ENCODE measurements at places on chromosomes 13 and 19. TPM values are rescaled to one million over a fixed set of nuclear protein-coding genes. Genes with fewer than 3 reads are reported as not detected.

- peaks cover 9% of the 10 kb centered on the region for H3K36me3 ChIP-seq
- peaks cover 12% of the 10 kb centered on the region for H3K4me1 ChIP-seq
- no peak overlapping the region for H3K27ac ChIP-seq
- DNase-seq, result no peak
- H3K27me3 ChIP-seq, result no peaks in the 10 kb centered on the region
These were observed 35.5 kb downstream of the DHRS12 start for GRCh38 chr13:51768378-51768921.

DNA sequence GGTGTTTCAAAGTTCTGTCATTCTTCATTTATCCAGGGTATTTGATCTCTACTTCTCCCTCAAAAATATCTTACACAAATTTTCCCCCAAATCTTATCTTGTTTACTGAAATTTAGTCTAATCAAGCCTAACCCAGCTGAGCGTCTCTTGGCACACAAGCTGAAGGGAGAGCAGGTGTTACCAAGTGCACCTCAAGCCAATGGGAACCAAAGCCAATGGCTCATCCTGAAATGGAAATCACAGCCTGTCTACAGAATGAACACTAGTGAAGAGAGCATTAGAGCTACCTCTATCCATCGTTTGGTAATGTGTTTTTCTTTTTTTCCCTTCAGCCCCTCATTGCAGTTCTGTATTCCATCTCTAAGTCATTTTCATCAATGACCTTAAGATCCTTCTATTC is 1350.8 kb downstream of the OLFM4 start:
- H3K27me3 ChIP-seq, result no peaks in the 10 kb centered on the region
- no peak overlapping the region for H3K27ac ChIP-seq
- H3K4me3 ChIP-seq, result no peak overlapping the region

DNA sequence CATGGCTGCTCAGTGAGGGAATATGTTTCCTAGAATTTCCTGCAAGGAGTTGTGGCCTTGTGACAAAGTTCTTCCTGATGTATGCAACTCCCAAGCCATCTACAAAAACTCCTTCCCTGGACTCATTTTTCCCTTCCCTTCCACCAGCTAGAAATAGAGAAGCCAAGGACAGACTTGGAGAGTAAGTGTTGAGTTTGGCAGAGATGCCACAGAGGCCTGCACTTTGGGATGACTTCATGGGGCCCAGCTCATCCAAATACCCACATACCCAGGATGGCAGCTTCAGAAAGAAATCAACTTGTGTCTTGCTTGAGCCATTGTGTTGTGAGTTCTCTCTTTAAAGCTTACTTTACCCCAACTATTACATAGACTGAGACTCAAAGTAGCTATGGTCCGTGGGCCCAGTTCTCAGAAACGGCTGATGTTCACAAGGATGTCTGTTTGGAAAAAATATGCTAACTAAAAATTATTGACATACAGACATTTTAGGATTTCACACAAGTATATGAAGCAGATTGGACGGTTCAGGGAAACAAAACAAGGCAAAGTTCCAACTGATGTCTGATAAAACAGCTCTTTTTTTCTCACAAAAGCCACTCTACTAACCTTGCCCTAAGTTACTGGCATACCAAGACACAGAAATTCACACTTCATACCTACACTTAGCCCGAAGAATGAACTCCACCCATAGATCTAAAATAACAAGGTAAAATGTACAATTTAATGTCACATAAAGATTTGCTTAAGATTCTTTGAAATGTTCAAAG is 107.9 kb downstream of the NALCN start:
- DNase-seq, result no peak
- no peaks in the 10 kb centered on the region for H3K36me3 ChIP-seq
- H3K4me3 ChIP-seq, result no peak overlapping the region
- H3K27ac ChIP-seq, result no peak overlapping the region

DNA sequence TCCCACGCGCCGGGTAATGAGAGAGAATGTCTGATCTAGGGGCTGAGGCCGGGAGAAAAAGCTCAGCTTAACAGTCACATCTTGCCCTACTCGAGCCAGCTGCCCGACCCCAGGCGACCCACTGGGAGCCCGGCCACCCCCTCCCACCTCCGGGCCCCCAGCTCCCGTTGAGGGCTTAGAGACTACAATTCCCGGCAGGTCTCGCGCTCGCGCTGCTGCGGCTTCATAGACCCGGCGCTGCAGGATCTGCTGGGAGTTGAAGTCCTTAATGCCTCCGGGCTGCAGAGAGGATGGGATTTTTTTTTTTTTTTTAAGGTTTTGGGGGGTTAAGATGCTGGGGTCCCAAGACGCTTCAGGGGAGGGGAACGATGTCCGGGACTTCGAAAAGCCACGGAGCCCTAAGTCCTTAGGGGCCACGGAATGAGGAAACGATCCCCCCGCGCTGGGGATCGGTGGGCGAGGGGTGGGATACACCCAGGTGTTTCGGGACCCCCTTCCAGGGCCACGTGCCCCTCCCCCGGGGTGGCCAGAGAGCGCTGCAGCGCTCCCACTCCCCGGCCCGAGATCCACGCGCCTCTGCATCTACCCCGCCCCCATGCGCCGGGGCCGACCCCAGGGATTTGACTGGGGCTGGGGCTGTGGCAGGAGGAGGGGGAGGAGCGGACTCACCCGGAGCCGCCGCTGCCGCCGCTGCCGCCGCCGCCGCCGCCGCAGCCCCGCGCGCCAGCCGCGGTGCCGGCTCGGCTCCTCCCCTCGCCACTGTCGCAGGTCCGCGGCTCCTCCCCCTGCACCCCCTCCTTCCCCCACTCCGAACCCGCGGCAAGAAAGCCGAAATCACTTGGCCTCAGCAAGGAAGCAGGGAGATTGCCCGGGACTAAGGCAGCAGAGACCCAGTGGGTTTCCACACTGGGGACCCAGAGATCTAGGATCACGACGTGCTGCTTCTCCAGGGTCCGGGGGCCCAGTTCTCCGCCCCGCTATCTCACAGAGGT is at the start of gene SYT3:
Gene SYT3, minus strand, starts transcription at position 761 of the 992 bp plus-strand sequence. CDS start 2,470 bp downstream, outside the sequence.
- no peaks in the 10 kb centered on the region for H3K36me3 ChIP-seq
- H3K4me3 ChIP-seq, result peak within 1 kb of the TSS; percentile 83

DNA sequence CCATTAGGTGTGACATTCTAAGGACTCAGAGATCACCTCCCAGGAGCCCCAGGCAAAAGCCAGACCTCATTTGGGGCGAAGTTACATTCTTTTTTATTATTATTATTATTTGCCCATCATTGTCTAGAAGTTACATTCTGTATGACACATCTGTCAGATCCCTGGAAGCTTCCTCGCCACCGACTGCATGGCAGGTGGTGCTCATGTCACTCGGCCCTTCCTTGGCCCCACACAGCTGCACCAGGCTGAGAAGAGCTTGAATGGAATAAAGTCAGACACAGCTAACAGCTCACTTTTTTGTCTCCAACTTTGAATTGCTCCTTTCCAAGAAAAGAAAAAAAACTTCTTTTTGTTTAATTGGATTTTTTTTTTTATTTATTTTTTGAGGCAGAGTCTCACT is 41.4 kb upstream of the LDLR start:
- no peak overlapping the region for H3K4me3 ChIP-seq
- H3K36me3 ChIP-seq, result peaks cover 23% of the 10 kb centered on the region
- no peak overlapping the region for H3K27ac ChIP-seq
- no peaks in the 10 kb centered on the region for H3K4me1 ChIP-seq
- DNase-seq, result no peak

- DNase-seq, result no peak
- no peak overlapping the region for H3K27ac ChIP-seq
- no peak overlapping the region for H3K4me3 ChIP-seq
- H3K36me3 ChIP-seq, result no peaks in the 10 kb centered on the region
- H3K4me1 ChIP-seq, result peaks cover 21% of the 10 kb centered on the region
- no peaks in the 10 kb centered on the region for H3K27me3 ChIP-seq
These were observed 4.6 kb upstream of the BST2 start for GRCh38 chr19:17409990-17410389.

Gene CARM1
- total RNA-seq, result 77.6 TPM

- H3K4me1 ChIP-seq, result no peaks in the 10 kb centered on the region
- no peak overlapping the region for H3K4me3 ChIP-seq
- H3K27me3 ChIP-seq, result no peaks in the 10 kb centered on the region
- DNase-seq, result no peak
- H3K36me3 ChIP-seq, result peaks cover 4% of the 10 kb centered on the region
These were observed 6.9 kb upstream of the CEACAM5 start for GRCh38 chr19:41701401-41702075.

DNA sequence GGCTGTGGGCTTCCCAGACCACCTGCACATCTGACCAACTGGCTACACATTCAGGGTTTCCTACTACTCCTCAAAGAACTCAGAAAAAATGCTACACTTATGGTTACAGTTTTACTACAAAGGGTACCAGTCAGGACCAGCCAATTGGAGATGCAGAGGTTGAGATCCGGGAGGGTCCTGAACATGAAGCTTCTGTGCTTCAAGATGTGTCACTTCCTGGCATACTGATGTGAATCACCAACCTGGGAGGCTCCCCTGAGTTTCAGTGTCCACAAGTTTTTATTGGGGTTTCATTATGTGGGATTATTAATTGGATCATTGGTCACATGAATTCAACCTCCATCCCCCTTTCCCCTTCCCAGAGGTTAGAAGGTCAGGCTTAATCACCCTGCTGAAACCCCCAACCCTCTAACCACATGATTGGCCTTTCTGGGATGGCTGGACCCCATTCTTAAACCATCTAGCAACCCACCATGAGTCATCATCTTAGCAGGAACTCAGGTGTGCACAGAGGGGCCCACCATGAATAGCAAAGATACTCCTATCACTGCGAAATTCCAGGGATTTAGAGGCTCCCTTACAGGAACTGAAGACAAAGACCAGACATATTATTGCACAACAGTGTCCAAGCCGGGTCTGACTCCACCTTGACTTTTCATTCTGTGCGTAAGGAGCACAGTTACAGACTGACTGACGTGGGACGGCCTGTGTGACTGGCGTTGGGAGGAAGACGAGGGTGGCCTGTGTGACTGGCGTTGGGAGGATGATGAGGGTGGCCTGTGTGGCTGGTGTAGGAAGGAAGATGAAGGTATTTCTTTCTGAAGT is 90.7 kb downstream of the ATP8A2 start:
- no peak overlapping the region for H3K4me3 ChIP-seq
- H3K27me3 ChIP-seq, result peaks cover 54% of the 10 kb centered on the region
- H3K36me3 ChIP-seq, result no peaks in the 10 kb centered on the region
- no peak for DNase-seq
- no peak overlapping the region for H3K27ac ChIP-seq

Gene CBARP
- 13.0 TPM for total RNA-seq

- no peak overlapping the region for H3K4me3 ChIP-seq
- no peaks in the 10 kb centered on the region for H3K27me3 ChIP-seq
- H3K4me1 ChIP-seq, result peaks cover 16% of the 10 kb centered on the region
These were observed 765.4 kb upstream of the SPRY2 start for GRCh38 chr13:81106348-81106747.

GRCh38 chr13:113653264-113654174 is 4.5 kb downstream of the ATP4B start:
- H3K36me3 ChIP-seq, result peaks cover 4% of the 10 kb centered on the region
- no peak overlapping the region for H3K27ac ChIP-seq
- peaks cover 2% of the 10 kb centered on the region for H3K4me1 ChIP-seq
- H3K4me3 ChIP-seq, result no peak overlapping the region
- no peak for DNase-seq
- no peaks in the 10 kb centered on the region for H3K27me3 ChIP-seq

DNA sequence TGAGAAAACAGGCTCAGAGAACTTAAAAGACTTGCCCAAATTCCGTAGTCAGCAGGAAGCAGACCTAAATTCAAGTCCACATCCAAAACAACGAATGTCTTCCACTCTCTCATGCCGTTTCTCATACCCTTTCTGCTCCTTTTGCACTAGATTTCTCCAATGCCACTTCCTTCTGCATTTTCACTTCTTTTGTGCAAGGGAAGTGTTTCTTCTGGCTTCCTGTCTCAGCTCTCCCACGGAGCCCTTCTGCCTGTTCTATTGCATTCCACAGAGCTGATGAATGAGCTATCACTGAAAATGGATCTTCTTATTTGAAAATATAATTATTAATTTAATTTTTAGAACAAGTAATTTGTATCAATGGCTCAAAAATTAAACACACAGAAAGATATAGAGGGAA is 56.1 kb upstream of the STK24 start:
- H3K27me3 ChIP-seq, result no peaks in the 10 kb centered on the region
- no peak overlapping the region for H3K27ac ChIP-seq
- no peaks in the 10 kb centered on the region for H3K36me3 ChIP-seq
- DNase-seq, result no peak

Gene SGCG
- total RNA-seq, result not detected

Gene GRIN2D
- 0.34 TPM for total RNA-seq

Gene ZNF99
- total RNA-seq, result not detected

Gene C13orf42
- total RNA-seq, result not detected

DNA sequence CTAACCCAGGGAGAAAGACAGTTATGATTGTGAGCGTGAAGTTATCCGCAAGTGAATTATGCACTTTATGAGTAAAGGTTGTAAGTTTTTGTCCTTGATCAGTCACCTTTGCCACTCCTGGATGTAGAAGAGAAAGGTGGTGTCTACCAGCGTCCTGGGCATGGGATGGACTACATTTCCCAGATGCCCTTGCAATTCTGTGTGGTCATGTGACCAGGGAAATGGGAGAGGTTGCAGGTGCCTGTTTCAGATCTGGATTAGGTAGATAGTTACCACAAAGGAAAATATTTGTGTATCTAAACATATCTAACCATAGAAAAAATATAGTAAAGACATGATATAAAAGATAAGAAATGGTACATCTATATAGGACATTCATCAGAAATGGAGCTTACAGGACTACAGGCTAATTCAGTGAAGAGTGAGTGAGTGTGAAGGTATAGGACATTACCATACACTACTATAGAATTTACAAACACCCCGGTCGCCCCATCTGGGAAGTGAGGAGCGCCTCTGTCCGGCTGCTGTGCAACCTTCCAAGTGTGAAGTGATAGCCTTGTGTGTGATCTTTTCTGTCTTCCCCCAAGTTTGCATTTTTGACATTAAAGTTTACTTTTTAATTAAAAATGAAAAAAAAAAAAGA is 51.6 kb upstream of the CACNA1A start:
- H3K27me3 ChIP-seq, result peaks cover 30% of the 10 kb centered on the region
- no peak for DNase-seq

Gene C19orf33
- total RNA-seq, result 3.0 TPM

Gene PLK5
- total RNA-seq, result 0.38 TPM

- no peak for DNase-seq
- H3K4me1 ChIP-seq, result peaks cover 2% of the 10 kb centered on the region
- H3K27me3 ChIP-seq, result no peaks in the 10 kb centered on the region
- no peak overlapping the region for H3K27ac ChIP-seq
- H3K36me3 ChIP-seq, result no peaks in the 10 kb centered on the region
These were observed 22.1 kb downstream of the CD70 start for GRCh38 chr19:6568816-6569215.

DNA sequence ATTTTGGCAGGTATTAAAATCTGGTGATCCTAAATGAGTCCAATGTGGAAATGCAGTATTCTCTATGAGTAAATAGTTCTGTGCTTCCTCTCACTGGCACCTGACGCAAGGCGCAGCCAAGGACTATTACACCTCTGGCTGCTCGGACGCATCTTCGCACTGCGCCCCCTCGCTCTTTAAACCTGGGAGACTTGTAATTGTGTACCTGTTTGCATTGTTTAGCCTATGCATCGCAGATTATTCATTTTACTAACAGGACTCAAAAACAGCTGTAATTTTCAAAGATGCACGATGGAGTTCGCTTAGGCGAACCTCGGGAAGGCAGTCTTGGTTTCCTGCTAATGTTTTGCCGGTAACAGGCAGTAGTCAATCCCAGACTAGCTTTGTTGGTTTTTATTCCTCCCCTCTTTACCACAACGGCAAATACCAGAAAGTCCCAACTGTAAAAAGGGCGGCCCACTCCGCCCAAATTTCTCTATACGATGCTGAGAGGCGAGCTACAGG is 113.2 kb downstream of the KCNRG start:
- H3K4me3 ChIP-seq, result peak overlapping the region; percentile 74
- H3K27ac ChIP-seq, result no peak overlapping the region
- H3K27me3 ChIP-seq, result peaks cover 74% of the 10 kb centered on the region

GRCh38 chr13:100506154-100506553 is 82.4 kb downstream of the GGACT start:
- H3K27ac ChIP-seq, result no peak overlapping the region
- H3K4me1 ChIP-seq, result peaks cover 12% of the 10 kb centered on the region
- H3K36me3 ChIP-seq, result peaks cover 1% of the 10 kb centered on the region
- H3K27me3 ChIP-seq, result no peaks in the 10 kb centered on the region
- DNase-seq, result no peak

Measured in progenitor cell of endocrine pancreas (in vitro differentiated cells).